Immature natural killer cell (primary cell): ENCODE measurements at places on chromosomes 7 and 10.

GRCh38 chr10:80491251-80492102, 37.4 kb downstream of the TSPAN14 start:
- DNase-seq: no peak

DNA sequence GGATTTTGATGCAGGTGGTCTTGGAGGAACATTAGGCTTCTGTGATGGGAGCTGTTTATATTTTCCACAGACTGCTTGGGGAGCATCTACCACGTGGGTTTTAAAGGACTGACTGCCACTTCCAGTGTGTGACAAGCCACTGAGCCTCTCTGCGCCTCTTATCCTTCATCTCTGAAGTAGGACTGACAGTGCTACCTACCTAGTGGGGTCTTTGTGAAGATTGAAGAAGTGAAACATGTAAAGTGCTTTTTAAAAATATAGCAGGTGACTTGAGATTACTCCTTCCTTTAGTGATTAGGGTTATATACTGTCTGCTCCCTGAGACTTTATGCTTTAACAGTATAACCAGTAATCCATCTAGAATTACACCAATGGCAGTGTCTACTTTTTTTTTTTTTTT, 29.9 kb downstream of the NKX2-3 start:
- no peak for DNase-seq

- no peak for DNase-seq
These were observed 27.0 kb upstream of the GPR26 start for GRCh38 chr10:123639131-123639530.

GRCh38 chr10:47059606-47060311, 148.5 kb downstream of the PTPN20 start:
- no peak for DNase-seq

- DNase-seq: no peak
These were observed 149.6 kb upstream of the TCERG1L start for GRCh38 chr10:131461093-131461492.

GRCh38 chr10:48594371-48594770, 10.5 kb downstream of the ARHGAP22 start:
- DNase-seq: no peak

GRCh38 chr10:30538086-30538485, 91.5 kb downstream of the LYZL2 start:
- no peak for DNase-seq
